IPS DF 6.9 (cell line): ENCODE measurements at places on chromosomes 16 and 17.

DNA sequence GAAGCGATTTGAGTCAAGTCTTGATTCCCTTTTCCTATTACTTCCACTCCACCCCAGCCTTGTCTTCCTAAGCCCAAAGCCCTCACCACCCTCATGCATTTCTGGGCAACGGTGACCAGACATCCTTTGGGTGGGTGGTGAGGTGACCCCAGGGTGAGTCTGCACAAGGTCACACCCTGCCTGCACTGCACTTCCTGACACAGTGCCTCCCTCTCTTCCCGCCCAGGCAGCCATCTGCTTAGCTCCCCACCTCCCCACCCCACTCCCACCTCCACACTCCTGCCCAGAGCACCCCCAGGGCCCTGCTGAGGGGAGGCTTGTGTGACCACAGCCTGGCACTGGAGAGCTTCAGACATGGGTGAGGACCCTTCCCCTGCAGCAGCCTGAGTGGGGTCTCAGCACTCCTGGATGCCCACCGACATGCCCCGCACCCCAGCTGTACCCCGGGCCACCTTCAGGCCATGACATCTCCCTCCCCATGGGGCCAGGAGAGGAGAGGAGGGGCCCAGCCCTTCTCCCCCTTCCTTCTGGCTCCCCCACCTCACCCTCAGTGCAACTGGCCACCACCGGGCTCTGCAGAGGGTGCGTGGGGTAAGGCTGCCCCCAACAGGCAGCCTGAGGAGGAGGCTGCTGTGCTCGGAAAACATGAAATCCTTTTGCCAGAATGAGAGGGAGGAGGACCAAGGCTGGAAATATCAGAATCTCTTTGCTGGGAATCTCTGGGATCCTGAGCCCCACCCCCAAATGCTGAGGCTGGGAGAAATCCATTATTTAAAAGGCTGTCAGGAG lies 68.6 kb downstream of the CCT6B start:
- no peak for DNase-seq

GRCh38 chr16:53041320-53042051 lies 11.2 kb downstream of the CHD9NB start:
- DNase-seq, result no peak

GRCh38 chr17:46125831-46126230 lies 67.4 kb downstream of the KANSL1 start:
- DNase-seq, result no peak

DNA sequence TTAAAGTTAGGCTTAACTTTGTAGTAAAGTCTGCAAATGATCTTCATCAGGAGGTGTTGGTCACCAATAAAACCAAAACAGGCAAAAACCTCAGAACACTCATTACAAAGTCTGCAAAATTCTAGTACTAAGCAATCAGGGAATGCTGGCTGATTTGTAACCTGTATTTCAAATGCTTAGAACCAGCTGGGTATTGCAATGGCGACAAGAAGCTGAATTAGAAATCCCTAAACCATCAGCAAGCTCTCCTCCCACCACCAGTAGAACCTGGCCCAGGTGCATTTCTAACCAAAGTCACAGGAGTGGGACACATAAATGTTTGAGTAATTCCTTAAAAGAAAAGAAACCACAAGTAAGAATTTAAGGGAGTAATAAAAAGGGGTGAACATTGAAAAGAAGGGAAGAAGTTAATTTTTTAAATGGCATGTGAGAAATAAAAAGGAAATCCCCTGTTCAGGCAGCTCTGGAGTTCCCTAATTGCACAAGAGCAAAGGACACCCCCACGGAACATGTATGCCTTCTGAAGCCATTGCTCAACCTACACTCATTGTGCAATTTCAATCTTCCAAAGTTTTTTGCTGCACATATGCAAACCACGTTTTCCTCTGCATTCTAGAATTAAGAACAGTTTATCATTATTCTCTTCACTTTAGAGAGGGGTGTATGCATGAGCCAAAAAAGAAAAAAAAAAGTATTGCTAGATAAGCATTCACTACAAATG lies 102.9 kb downstream of the HIC1 start:
- DNase-seq, result no peak
